ENCODE measurements at places on chromosomes 6 and 20.

DNA sequence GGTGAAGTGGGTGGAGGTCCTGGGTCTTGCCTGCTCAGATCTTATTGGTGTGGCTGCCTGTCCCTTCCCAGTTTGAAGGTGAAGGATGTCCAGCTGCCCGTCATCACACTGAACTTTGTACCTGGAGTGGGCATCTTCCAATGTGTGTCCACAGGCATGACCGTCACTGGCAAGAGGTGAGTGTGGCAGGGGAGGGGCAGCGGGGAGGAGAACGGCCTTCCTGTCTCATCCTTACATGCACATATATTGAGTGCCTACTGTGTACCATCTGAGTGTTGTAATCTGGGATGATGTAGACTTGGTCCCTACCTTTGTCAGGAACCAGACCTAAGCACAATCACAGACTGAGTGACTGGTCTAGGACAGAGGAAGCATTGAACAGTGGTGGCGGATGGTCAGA, 2.7 kb downstream of the BPIFB6 start:
- DNase-seq = no peak

DNA sequence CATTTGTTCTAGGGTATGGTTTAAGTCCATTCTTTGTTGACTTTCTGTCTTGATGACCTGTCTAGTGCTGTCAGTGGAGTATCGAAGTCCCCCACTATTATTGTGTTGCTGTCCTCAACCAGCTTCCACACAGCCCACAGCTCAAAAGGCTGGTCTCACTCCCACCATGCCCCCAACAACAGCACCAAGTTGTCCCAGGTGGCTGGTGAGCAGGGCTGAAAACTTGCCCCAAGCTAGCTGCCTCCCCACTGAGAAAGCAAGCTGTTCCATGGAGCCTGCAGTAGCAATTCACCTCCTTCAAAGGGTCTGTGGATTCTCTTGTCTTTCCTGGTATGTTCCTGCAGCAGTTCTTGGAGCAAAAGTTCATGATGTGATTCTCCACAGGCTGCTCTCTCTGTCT, 221.0 kb downstream of the SYNDIG1 start:
- no peak for DNase-seq

GRCh38 chr20:36542516-36543183, 1.3 kb downstream of the MYL9 start:
- DNase-seq = no peak

- DNase-seq = no peak
Observed at GRCh38 chr6:70112716-70113115, 190.2 kb downstream of the COL9A1 start.

GRCh38 chr20:10877342-10877741, 203.5 kb upstream of the JAG1 start:
- no peak for DNase-seq

- DNase-seq = no peak
Observed at GRCh38 chr6:13765570-13765969, 48.8 kb downstream of the MCUR1 start.

- DNase-seq = no peak
Observed at GRCh38 chr6:49415358-49415757, 47.7 kb downstream of the MMUT start.

- no peak for DNase-seq
Observed at GRCh38 chr6:72382602-72383529, 239.0 kb upstream of the KCNQ5 start.

Measured in HCT116 (cell line).